Activated T-helper 1 cell treated with Interleukin-2 at 50 U/mL for 16 hours (primary cell): ENCODE measurements at places on chromosomes 5 and 9.

- DNase-seq, result no peak
Measured at GRCh38 chr5:14364576-14365472, 216.8 kb upstream of the OTULINL start.

- DNase-seq, result no peak
Measured at GRCh38 chr9:133821601-133822429, 83.7 kb upstream of the SARDH start.

DNA sequence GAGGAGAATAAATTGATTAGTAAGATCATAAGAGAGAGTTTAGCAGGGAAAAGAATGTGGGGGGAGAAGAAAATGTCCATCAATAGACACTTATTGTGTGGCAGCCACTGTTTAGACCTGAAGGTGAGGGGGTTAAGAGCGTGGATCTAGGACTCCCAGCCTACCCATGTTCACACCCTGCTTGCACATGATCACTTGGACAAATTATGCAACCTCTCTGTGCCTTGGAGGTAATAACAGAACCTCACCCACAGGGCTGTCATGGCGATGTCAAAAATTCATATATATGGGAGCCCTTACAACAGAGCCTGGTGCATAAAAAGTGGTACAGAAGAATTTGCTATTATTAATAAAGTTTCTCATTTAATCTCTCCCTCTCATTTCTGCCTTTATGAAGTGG is 86.0 kb upstream of the EQTN start:
- DNase-seq, result no peak

DNA sequence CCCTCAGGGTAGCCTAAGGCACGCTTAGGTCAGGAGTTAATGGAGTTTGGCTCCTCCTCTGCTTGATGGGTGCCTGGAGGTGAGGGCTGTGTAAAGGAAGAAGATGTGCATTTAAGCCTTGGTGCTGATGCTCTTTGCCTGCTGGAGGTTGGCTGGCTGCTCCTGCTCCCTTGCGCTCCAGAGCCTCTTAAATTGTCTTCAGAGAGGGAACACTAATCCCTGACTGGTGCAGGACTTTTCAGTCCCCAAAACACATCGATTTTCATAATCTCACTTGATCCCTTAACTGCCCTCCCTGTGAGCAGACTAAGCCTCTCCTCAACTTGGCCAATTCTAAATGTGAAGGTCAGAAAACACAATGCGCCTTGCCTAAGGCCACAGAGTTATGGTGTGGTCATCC is 16.2 kb upstream of the TCOF1 start:
- DNase-seq, result no peak

DNA sequence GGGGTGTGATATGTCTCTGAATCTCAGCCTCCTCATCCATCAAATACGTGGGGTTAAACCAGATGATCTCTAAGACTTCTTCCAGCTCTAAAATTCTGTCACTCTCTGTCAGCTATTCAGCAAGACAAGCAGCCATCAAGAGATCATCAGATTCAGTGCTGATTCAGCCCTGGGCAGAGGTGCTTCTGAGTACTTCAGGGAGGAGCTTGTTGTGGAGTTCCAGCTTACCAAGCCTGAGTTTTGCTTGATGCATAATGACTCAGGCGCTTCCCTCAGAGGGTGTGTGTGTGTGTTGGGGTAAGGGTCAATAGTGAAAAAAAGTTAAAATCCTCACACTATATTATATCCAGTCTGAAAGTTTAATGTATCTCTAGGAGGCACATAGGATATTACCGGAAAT is 29.6 kb upstream of the TAF1L start:
- no peak for DNase-seq

DNA sequence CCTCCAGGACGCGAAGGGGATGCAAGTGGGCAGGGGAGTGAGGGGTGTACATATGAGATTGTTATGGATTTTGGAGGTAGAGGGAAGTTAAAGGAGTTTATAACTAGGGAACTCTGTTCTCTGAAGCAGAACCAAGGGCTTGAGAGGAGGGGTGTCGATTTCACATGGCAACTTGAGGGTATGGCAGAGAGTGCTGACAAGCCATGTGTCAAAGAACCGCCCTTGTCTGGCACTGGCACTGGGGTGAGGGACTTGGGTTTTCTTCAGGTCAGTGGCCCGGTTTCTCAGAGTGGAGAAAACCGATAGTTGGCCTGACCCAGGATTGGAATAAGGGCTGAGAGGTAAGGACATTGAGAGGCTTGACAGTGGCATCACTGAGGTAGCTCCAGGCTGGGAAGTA is 47.7 kb upstream of the TESK1 start:
- no peak for DNase-seq
